BE2C (cell line): ENCODE measurements at places on chromosomes 1 and 21.

DNA sequence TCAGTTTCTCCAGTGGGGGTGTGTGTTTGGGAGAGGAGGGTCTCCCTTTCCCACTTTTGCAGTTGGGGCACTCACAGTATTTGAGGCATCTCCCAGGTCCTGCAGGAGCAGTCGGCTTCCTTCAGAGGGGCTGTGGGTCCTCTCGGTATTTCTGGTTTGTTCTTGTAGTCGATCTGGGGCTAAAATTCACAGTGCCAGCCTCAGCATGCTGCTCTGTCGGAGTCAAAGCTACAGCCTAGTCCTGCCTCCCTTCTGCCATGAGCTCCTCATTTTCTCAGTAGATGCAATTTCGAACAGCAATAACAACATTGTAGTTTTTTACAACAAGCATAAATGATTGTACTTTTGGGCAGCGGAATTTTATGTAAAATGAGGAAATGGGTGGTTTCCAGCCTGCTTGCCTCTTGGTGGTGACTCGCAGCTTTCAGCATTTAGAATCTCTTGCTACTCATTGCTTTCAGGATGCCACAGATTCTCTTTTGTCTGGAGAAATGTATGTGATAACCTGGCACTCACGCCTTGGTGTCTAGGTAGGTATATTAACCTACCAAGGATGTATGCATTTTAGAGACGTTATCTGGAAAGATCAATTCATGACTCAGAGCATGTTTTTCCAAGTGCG, 82.4 kb upstream of the C21orf91 start:
- no peak for DNase-seq

GRCh38 chr1:92505015-92505692, 18.4 kb upstream of the GFI1 start:
- no peak for DNase-seq

GRCh38 chr21:44872323-44872648, 1.2 kb downstream of the PTTG1IP start:
- no peak for DNase-seq

DNA sequence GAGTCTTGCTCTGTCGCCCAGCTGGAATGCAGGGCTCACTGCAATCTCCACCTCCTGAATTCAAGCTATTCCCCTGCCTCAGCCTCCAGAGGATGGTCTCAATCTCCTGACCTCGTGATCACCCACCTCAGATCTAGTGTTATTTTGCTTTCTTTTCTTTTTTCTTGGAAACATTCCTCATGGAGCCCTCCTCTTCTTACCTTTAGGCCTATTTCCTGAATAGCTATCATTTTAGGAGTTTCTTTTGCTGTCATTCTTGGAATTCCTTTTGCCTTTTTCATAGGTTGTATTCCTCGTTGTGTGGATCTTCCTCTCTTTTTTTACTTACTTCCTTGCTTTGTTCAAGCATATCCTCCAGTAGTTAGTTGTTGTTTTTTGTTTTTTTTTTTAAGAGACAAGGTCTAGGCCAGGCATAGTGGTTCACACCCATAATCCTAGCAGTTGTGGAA, 173.8 kb downstream of the RASAL2 start:
- no peak for DNase-seq

- no peak for DNase-seq
Observed at GRCh38 chr1:208455821-208456220, 211.6 kb upstream of the PLXNA2 start.

DNA sequence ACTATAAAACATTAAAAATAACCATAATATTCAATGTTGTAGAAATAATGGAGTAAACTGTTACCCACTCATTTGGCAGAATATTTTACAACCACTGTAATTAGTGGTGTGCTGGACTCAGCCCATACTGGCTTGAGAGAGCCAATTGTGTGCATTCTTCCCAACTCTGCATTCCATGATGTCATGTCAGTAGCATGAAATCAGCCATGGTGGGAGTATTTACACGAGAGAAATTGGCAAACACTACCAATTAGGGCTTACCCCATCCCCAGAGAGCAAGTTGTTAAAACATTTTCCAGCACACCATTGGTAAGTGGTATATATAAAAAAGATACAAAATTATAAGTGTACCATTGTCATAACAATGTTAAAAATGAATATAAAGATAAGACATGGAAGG, 19.1 kb upstream of the QSOX1 start:
- DNase-seq: no peak

DNA sequence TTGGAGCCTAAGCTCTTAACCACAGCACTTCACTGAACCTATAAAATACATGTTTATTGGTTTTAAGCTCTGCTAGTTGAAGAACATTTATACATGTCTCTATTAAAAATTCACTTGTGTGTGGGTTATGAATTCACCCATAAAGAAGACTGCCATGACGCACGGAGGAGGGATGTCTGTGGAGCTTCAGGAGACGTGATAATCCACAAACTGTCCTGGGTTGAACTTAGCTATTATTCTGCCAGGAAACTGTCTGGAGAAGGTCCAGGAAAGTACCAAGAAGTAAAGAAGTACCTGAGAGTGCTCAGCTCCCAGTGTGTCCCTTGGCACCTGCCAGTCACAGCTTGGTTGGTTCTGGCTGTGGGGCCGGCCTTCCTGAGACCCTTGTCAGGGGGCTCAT, 56.3 kb downstream of the DDR2 start:
- no peak for DNase-seq

DNA sequence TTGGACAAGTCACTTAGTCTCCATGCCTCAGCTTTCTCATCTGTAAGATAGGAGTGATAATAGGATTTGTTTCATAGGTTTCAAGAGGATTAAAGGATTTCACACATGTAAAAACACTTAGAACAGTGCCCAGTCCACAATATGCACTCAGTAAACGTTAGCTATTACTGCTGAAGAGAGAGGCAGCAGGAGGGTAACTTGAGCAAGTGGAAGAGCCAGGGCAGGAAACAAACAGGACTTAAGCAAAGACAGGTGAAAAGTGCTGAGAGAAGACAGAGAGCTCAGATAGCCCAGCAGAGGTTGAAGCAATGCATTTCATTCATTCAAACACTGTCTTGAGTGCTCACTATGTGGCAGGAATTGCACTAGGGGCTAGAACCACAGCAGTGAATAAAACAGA, 21.1 kb upstream of the H3-3A start:
- DNase-seq: no peak

DNA sequence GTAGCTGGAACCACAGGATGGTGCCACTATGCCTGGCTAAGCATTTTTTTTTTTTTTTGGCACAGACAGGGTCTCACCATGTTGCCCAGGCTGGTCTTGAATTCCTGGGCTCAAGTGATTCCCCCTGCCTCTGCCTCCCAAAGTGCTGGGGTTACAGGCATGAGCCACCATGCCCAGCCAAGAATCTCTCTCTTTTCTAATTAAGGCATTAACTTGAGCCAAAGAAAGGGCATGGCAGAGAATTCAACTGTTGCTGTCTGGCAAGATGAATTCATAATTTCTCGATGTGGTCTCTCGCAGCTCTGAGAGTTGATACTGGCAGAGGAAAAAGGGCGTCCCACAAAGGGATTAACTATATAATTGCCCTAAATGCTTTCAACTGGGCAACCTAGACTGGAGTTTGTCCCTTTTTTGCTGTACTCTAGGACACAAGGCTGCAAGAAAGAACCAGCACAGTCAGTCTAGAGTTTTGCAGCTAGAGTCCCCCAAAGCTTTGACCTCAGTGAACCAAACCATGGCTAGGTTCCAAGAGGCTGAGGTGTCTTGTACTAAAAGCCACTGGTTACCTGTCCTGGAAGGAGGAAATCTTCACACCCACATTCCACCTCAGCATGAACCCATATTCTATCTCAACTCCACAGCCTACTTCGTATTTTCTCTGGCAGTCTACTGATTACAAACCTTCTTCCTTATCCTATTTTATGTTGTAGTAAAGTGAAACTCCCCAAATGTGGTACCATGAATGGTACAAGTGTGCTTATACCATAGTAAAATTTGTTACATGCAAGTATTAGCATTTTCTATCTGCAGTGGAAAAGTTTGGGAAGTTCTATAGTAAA, 51.2 kb downstream of the OPTC start:
- DNase-seq: no peak

DNA sequence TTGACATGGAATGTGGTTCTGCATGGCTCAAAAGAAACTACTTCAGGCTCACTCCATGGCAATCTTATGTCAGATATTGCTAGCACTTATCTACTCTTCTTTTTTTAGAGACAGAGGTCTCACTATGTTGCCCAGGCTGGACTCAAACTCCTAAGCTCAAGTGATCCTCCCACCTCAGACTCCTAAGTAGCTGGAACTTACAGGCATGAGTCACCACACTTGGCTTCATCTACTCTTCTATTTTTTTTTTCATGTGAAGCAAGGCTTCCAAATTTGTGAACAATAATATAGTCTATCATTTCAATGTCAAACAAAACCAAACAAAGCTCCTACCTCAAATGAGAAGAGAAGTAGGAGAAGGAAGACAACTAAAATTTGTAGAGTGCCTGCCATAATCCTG, 7.5 kb upstream of the PSEN2 start:
- DNase-seq: no peak

DNA sequence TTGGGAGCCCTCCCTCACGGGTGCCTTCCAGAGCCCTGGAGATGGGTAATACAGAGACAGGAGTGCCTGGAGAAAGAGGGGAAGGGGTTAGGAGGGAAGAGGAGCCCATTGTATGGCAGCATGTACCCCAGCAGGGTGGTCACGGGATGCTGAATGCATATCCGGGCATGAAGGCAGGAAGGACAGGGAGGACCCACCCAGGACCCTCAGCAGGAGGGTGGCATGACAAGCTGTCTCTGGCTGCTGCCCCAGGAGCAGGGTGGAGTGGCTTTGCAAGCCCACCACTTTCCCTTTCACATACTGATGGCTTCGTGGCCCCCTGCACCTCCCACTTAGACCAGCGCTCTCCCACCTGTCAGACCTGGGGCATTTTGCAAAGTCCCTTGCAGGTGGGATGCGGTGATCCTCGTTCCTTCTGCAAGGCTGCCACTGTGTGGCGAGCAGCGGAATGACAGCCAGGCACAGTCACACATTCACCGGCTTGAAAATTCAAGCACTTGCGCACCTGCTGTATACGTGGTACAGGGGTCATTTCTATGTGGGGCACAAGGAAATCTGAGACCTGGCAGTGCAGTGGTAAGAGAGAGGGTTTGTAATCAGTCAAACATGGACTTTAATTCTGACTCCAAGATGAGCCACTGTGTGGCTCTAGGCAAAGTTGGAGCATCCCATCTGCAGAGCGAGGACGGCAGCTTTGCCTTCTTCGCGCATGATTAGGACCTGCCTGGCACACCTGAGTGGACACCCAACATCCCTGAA, 53.2 kb upstream of the TMEM51 start:
- peak; percentile 34 for DNase-seq

DNA sequence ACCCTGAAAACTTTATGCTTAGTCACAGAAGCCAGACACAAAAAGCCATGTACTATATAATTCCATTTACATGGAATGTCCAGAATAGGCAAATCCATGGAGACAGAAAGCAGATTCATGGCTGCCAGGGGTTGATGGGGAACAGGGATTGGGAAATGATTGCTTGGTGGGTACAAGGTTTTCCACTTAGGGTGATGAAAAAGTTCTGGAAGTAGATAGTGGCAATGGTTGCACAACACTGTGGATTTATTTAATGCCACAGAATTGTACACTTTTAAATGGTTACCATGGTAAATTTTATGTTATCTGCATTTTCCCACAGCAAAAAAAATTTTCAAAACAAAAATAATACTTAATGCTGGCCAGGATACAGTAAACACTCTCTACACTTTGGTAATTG, 40.6 kb downstream of the ENAH start:
- no peak for DNase-seq

DNA sequence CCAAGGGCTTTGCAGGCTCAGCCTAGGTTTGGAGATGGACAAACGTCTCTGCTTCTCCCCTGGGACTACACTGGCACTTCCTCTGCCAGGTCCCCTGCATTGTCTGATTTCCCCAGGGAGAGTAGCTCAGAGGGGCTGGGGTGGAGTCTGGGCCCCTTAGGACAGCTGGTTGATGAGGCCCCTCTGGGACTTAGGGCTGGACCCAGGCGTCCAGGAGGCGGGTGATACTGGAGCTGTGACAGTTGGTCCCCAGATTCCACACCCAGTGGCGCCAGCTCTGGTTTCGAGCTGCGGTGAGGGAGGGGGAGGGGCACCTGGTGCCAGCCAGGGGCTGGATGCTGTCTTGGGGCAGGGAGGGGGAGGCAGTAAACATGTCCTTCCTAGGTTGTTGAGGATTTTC, 7.4 kb upstream of the MEX3A start:
- DNase-seq: peak; percentile 63

DNA sequence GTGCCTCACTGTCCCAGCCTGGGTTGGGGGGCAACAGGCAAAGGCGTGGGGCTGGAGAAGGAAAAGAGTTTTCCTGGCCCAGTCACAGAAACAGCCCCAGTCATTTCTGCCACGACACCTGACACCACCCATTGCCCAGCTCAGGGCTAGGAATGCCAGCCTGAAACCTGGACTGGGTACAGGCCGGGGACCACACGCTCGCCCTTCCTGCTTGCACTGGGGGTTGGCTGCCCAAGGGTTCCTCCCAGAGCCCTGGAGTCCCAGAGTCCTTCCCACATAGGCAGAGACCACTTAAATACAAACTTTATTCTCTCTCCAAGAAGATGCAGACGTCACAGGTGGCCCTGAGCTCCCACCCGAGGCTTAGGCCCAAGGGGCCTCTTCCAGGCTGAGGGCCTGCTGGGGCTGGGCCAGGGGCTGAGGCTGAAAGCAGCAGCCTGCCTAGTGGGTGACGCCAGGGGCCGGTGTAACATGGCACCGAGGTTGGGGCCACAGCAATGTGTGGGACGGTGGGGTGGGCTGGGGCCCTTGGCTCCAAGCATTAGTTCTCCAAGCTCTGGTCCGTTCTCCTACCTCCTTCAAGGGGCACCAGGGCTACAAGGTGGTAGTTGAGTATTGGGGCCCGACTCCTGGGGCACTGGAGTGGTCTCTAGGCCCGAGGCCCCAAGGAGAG, 1.6 kb downstream of the TMEM52 start:
- DNase-seq: no peak
